ENCODE measurements at places on chromosomes 6 and 20.

DNA sequence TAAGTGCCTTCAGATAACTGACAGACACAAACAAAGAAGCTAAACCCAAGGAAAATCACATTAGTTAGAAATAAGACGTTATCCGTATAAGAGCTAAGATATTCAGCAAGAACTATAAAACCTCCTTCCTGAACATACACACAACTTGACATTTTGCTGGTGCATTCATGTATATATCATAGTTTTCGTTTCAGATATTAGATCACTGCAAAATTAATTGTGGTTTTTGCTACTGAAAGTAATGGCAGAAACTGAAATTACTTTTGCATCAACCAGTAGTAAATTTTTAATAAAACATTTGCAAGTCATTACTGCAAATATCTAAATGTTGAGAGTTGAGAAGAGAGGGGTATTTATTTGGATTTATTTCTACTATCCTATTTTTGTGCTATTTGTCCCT is 26.1 kb upstream of the KCNQ5 start:
- no peak for DNase-seq

DNA sequence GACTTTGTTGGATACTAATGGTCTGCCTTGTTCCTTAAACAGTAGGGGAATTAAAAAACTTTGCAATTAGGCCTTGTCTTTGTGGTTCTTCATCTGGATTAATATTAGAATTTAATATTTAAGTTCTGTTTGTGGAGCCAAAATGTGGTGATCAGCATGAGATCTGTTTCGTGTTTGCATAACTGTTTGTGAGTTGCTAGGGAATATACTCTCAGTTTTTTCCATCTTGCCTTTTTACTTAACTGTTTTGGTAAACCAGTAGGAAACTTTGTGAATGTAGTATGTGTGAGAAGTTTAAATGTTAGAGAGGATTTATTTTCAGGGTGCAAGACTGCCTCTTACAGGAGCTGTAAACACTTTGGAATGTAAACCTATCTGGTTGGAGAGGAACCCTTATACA is 35.6 kb downstream of the LRRC1 start:
- DNase-seq: no peak

DNA sequence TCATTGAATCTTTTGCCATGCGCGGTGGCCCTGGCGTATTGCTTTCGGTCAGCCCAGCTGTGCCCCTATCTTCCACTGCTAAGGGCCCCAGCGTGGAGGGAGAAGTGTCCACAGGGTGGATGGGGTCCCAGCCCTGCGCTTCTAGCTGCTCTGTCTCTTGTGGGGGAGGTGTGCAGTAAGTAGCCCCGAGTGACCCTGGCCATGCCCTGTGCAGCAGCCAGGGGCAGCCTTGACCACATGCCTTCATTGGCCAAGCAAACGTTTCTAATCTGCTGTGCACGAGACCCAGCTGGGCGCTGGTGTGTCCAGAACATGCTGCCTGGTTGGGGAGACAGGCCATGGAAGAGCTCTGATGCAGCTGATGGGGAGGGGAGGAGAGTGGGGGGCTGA is 13.6 kb downstream of the TMEM181 start:
- DNase-seq: no peak

GRCh38 chr20:46142124-46142523 is 24.0 kb downstream of the CD40 start:
- DNase-seq: no peak

DNA sequence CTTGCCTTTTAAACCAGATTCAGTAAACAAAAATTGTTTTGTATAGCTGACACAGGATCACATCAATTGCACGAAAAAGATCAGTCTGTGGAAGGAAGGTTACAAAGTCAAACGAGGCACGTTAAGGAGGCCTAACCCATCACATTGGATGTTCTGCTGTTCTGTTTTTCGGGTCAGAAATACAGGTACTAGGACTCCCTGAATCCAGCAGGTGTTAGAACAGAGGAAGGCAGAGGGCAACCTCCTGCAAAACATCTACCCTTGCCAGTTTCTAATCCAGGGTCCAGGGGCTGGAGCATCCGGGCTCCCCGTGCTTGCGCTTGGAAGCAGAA is 64.6 kb downstream of the PLG start:
- DNase-seq: no peak

GRCh38 chr6:88276331-88276730 is 110.2 kb upstream of the CNR1 start:
- DNase-seq: no peak

GRCh38 chr20:12028771-12029170 is 111.1 kb downstream of the BTBD3 start:
- DNase-seq: no peak

DNA sequence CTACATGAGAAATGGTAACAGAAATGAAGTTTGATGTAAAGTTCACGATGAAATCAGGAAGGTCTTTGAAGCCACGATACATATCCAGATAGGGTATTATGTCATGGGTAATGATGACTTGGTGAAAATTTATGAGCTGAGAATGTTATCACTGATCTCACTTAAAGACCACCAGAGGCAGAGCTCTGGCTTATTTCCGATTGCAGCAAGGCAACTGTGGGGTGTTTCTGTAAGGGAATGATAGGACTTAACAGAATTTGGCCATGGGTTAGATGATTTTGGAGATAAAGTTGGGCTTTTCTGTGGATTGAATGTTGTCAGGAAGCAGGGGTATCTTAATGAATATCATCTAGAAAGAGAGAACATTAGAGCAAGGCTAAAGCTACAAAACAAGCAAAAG is 508.4 kb downstream of the HDGFL1 start:
- DNase-seq: no peak

DNA sequence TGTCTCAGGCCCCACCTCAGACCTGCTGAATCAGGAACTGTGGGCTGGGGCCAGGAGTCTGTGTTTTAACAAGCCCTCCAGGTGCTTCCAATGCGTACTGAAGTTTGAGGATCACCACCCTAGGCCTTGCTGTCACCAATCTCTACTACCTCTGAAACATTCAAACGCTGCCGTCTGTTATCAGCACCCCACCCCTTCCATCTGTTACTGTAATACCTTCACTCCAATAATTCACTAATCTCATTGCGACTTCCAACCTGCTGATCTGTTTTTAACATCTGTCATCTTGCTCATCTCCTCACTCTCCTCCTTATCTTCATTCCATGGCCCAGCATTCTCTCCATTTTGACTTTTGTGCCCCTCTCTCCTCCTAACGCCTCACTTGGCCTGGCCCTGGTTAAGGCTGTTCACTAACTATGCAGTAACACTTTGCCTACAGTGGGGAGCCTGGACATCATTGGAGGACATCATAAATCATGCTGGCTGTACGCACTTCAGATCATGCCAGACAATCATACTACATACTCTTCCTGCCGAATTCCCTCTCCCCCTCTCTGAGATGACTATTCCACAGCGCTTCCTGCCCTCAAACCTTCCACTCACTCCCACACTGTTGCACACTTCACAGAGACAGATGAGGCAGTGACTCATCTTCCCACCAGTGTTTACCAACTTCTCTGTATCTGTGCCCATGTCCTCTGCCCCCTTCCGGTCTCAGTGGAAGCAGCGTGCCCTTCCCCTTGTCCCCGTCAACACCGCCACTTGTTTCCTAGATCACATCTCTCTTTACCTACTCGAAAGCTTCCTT is 3.0 kb upstream of the GUCA1B start:
- no peak for DNase-seq

All from stimulated activated CD4-positive, alpha-beta T cell treated with anti-CD3 and anti-CD28 coated beads, Interleukin-4, amount 100 ng/mL, for 48 hours (primary cell).